ENCODE measurements at places on chromosomes 4 and X. TPM values are rescaled to one million over a fixed set of nuclear protein-coding genes. Genes with fewer than 3 reads are reported as not detected.

JCHAIN gene
- not detected for total RNA-seq

GBA3 gene
- total RNA-seq, result not detected

REELD1 gene
- 0.26 TPM for total RNA-seq

NPY1R gene
- total RNA-seq, result 2.6 TPM

CT45A1 gene
- not detected for total RNA-seq

PSAPL1 gene
- total RNA-seq, result not detected

GPR34 gene
- not detected for total RNA-seq

TAF7L gene
- 0.31 TPM for total RNA-seq

AWAT2 gene
- total RNA-seq, result not detected

RBMXL3 gene
- not detected for total RNA-seq

ZNF185 gene
- total RNA-seq, result 2.1 TPM

SYN1 gene
- 2.9 TPM for total RNA-seq

- peak; percentile 74 for DNase-seq
Measured at GRCh38 chrX:69503782-69504625, at the start of gene NALF2. Gene NALF2, plus strand, starts transcription at chrX:69504326. Its CDS starts 957 bp downstream, at chrX:69505283.

- no peak for DNase-seq
Measured at GRCh38 chrX:134426281-134426680, 33.7 kb upstream of the HPRT1 start.

DNA sequence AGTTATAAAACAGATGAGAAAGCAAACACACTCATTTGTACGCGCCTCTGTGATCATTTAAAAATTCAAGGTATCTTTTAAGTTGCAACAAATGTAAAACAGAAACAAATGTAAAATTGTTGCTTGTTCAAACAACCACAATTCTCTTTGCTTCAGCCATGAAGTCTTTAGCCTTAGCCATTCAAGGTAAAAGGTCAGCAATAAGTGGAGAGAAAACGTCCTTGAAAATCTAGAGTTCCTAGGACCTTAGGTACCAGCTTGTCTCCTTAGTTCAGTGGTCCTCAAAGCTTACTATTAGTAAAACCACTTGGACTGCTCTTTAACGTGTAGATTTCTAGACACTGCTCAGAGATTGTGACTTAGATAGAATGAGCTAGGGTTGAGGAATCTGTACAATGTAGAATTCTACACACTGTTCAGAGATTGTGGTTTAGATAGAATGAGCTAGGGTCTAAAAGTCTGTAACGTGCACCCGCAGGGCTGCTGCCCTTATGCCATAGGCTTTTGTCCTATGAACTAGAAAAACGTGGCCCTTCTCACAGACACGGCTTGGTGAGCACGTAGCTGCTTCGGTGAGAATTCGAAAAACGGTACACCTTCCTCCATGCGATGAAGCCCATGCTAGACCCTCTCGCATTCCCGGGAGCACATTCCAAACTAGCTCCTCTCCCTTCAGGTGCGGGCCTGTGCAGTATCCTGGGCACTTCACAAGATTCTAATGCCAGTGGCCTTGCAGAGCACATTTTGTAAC is 1.7 kb downstream of the PLAC8 start:
- no peak for DNase-seq

DNA sequence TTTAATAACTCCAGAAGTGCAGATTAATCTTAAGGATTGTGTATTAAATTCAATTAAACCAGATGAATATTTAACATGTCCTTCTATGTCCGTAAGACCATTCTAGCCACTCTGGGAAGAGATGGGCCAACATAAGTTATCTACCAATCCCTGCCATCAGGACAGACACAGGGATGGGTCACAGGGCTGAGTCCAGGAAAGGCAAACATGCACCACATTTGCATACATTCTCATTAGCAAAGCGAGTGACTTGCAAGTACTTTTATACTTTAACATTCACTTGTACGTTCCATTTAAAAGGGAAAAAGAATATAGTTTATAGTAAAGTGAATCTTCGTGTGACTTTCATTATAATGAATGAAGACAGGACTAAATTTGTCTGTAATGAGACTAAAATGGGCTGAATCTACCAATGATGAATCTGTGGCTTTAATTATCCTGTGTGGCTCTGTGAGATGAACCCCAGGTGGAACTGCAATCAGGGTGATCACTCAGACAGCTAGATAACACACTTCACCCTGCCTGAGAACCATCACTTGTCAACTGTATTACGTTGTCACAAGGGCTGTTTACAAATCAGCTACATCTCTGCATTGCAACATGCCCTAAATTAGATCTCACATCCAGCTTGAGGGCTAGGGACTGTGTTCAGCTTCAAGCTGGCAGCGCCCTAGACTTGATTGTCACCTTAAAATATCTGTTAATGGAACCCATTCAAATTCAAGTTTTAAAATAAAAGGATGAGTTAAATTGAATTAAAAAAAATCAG is 77.2 kb downstream of the SH3KBP1 start:
- DNase-seq, result no peak

DNA sequence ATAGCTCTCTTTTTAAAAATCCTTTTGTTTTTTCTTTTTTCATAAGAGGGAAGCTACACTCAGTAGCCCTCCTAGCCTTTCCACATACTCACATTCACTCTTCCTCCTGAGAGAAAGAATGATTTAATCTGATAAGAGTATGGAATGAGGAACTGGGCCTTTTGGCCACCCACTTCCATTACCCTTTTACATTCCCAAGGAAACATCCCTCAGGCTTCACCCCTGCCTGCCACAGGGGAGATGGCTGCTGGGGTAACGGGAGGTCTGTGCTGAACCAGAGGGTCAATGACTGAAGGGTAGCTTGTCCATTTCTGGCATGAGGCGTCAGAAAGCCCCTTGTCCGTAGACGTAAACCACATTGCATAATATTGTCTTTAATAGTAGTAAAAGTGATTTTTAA is 67.2 kb upstream of the CCSER1 start:
- DNase-seq, result no peak

- DNase-seq, result peak; percentile 52
Measured at GRCh38 chr4:133147921-133148689, 989 bp upstream of the PCDH10 start.

- no peak for DNase-seq
Measured at GRCh38 chrX:29926659-29927058, 288.7 kb upstream of the MAGEB2 start.

GRCh38 chr4:74042681-74043080 is 4.2 kb upstream of the CXCL3 start:
- DNase-seq, result no peak

GRCh38 chrX:15404401-15405096 is 20.3 kb upstream of the VEGFD start:
- no peak for DNase-seq

- peak; percentile 28 for DNase-seq
Measured at GRCh38 chrX:130539721-130540321, 138.0 kb downstream of the RBMX2 start.

- DNase-seq, result no peak
Measured at GRCh38 chr4:184357165-184357564, 117.2 kb downstream of the IRF2 start.

GRCh38 chr4:140133576-140133975 is 20.4 kb downstream of the MAML3 start:
- DNase-seq, result no peak

DNA sequence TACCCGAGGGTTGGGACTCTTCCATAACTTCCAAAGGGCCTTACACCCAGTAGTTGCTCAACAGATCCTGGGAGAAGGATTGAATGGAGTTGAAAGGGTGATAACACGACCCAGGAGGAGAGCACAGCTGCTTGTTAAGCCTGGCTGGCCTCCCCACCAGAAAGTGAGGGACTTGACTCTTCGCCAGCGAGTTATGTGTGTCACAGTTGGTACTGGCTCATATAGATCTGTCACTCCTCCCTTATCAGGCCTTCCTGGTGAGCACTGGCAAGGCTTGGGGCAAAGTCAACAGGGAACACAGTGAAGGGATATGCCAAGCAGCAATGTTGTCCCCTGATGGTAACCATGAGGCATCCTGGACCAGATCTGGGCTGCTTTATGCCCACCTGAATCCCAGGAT is 35.8 kb downstream of the APLN start:
- no peak for DNase-seq

DNA sequence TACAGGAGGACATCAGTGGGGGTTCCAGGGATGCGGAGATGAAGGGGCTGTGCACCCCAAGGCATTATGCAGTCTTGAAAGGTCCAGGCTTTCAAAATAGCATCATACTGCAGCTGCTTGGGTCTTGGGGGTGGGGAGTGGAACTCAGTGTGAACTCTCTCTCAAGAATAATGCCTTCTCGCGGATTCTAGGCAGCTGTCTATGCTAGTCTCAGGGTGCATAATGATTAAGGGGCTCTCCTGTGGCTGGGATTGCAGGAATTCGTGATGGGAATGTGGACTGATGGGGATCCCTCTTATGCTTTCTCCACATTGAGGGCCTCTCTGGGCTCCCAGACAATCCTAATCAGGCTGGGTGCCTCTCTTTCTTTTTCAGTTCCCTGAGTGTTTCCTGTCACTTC is 172.2 kb upstream of the ARHGAP24 start:
- DNase-seq, result no peak

DNA sequence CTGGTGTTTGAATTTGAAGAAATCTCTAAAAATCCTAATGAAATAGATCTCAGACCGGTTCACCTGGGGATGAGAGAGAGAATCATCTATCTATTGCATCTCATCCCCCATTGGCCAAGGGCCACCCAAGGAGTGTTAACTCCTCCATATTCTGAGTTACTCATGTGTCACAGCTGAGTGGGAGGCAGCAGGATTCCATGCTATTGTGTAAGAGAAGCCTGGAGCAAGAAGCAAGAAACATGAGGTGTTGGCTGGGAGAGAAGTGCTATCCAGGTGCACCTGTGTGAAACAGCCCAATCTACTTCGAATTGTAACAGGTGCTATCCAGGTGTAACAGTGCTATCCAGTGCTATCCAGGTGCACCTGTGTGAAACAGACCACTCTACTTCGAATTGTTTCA is 150.3 kb upstream of the MAOA start:
- no peak for DNase-seq

DNA sequence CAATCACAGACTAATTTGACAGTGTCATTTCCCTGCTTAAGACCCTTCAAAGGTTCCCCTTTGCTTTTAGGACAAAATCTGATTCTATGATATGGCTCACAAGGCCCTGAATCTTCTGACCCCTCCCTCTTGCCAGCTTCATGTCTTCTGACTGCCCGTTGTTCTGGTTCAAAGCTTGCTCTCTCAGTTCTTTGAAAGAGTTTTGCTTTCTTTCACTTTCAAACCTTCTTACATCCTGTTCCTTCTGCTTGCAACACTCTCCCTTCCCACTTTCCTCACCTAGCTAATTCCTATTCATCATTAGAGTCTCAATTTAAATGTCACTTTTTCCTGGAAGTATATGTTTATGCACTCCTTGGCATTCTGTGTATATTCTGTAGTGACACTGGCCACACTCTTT is 299.2 kb downstream of the IDS start:
- no peak for DNase-seq

- DNase-seq, result no peak
Measured at GRCh38 chr4:109921384-109921808, 8.7 kb downstream of the EGF start.

DNA sequence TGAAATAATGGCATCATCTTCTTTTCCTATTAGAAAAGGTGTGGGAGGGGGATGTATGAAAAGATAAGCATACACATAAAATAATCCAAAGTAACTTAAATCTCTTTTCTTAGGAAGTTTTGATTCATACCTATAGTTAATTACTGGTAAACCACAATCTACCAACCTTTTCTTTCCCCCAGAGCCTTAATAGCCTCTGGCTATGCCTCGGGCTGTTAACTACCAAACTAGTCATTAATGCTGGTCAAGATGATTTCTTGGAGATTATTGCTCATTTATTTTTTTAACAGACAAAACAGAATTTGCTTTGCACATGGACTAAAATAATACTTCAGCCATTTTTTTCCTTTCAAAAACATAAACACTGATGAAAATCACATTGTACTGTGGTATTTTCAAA is 16.9 kb downstream of the NAA11 start:
- DNase-seq, result no peak

GRCh38 chr4:27381815-27382214 is 521.2 kb downstream of the STIM2 start:
- no peak for DNase-seq

DNA sequence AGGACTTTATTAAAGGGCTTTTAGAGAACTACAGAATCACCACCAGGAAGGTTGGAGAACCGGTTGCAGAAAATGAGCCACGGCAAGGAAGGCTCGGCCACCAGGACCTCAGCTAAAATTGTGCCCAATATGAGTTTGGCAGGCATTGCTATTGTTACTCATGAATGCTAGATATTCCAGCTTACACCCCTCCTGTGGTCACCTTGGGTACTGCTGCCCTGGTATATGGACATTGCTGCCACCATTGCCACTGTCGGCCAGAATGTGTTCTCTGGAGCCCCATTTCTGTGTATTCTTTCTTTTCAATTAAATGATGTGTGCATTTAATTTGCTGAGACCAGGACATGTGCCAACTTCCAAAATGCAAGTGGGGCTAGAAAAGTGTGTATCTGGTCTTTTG is 626.7 kb upstream of the BOD1L1 start:
- peak; percentile 61 for DNase-seq

DNA sequence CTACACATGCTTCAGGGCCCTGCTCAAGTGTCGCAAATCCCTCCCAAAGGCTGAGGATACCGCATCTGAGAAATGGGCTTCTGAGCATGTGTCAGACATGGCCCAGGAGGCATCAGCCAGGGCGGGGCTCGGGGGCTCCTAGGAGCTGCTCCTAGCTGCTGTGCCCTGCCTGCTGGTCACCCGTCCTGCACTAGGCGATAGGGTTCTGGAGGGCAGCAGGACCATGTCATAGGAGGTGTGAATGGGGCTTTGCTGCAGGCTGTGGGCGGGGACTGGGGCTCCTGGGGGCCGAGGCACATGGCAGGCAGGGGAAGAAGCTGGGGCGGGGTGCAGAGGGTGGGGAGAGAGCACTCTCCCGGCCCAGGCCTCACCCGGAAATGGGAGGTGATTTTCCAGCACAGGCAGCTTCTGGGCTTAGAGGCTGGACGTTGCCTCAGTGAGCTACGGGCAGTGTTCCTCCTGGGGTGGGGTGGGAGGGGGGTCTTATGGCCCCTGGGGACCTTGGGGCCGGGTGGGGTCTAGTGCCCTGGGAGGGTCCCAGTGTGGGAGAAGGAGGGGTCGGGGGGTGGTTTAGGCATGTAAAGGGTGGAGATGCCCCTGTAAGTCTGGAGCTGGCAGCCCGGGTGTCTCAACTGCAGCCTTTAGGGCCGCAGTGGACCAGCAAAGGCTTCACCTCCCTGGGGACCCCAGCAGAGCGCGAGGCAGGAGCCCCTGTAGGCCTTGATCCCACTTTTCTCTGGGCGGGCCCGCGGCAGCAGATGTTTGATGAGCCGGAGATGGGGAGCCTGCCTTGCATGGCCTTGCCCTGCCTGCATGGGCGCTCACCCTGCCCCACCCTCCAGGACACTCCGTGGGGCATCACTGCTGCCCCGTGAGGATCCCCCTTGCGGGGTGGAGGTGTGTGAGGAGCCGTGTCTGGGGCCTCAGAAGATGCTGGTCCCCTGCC is 98.6 kb upstream of the LRPAP1 start:
- DNase-seq, result no peak
